GM12865 (cell line): ENCODE measurements at places on chromosomes 2 and 18.

GRCh38 chr2:209074711-209075110 is 349.1 kb upstream of the MAP2 start:
- DNase-seq = no peak

GRCh38 chr2:100814453-100814852 is 5.5 kb upstream of the NPAS2 start:
- no peak for DNase-seq

DNA sequence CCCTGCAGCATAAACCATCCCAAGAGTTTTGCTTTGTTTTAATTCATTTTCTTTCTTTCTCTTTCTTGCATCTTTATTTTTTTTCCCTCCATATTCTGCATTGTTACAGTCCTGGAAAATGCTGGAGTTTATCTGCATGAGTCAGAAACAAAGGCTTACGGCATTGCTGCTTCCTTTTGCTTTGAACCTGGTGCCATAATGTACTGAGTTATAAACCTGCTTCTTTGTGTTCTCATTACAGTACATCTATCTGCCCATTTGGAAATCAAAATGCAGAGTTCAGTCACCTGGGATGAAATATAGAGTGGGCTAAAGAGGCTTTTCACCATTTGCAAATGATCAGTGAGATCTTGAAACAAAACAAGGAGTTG is 1009.2 kb upstream of the FANCL start:
- no peak for DNase-seq

- DNase-seq = no peak
These were observed 67.9 kb downstream of the HNRNPLL start for GRCh38 chr2:38534746-38535403.

DNA sequence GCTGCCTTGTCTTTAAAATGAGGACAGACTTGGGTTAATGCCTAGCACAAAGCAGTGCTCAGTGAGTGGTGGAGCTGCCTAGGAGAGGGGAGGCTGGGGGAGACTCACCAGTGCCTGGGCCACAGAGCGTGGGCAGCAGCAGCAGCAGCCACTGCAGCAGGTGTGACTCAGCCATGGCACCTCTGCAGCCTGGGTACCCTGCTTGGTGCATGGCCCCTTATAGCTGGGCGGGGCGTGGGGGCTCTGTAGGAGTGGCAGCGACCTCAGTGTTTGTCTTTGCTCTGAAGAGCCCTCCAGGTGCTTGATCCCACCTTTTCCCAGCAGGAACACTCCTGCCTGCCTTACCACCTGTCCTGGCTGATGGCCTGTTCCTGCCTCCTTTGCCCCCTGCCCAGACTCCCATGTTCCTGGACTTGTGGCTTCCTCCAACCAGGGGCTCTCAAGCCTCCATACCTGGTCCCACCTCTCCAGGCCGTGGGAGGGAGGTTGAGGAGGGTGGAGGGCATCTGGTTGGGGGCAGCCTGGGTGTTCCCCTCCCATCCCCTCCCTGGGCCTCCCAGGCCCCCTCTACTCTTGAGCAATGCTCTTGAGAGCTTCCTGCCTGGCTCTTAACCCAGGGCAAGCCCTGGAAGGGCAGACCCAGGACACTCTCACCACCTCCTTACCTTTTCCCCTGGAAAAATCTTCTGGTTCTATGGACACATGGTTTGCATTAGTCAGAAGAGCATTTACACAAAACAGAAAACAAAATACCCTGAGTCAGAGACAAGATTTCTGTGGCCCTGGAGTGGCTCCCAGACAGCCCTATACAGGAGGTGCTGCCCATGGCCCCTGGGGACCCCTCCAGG is at the start of gene SFTPB:
Gene SFTPB (minus strand): TSS at position 191 of the 848 bp plus-strand sequence. CDS start 16 bp downstream, at position 175.
- DNase-seq = no peak
